Small intestine (tissue), 16 donors: ENCODE measurements at places on chromosomes 4 and X.

GRCh38 chr4:5825321-5826041, 67.4 kb downstream of the CRMP1 start:
- DNase-seq, result no peak

DNA sequence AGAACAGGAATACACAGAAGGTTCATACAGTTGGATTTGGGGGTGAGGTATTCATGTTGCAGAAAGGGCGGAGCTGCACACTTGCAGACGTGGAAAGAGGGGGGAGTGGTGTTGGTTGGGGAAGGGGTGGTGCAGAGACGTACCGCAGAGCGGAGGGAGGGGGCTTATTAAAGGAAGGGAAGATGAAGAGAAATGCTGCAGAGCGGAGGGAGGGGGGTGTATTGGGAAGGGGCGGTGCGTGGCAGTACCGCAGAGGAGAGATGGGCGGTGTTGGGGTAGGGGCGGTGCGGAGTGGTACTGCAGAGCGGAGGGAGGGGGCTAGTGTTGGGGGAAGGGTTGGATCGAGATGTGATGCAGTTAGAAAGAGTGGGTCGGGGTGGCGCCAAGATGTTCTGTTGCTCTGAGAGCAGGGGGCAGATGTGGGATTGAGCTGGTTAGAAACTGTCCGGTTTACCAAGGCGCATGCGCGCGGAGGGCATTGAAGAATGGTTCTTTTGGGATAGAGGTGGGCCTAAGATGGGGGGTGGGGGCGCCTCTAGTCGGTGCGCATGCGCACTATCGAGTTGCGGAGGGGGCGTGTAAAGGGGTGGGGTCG, 900 bp downstream of the TRO start:
- DNase-seq, result peak; percentile 5

- DNase-seq, result no peak
Measured at GRCh38 chr4:148015468-148015867, 283.6 kb downstream of the ARHGAP10 start.

GRCh38 chr4:26455571-26455970, 34.7 kb downstream of the CCKAR start:
- DNase-seq, result no peak
